ENCODE measurements at places on chromosomes 11 and 22. TPM values are rescaled to one million over a fixed set of nuclear protein-coding genes. Genes with fewer than 3 reads are reported as not detected.

TEX54 gene
- total RNA-seq, result not detected

DNA sequence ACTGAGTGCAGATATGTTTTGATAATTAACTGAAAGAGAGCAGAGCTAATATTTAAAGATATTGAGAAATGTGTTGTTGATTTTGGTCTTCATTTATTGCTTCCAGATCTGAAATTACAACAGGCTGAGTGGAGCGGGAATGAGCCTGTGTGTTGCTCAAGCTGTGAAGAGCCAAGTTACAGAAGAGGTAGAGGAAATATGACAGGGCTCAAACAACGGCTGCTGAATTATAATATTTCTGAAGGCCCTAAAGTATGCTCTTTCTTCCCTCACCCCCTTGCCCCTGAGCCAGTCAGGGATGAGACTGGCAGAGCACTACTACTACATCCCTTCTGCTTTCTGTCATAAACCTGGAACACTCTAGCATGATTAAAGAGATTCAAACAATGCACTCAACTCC lies 115.6 kb downstream of the FANCF start:
- no peak overlapping the region for H3K4me3 ChIP-seq
- no peaks in the 10 kb centered on the region for H3K4me1 ChIP-seq
- H3K27me3 ChIP-seq, result no peaks in the 10 kb centered on the region
- H3K36me3 ChIP-seq, result no peaks in the 10 kb centered on the region

- no peak overlapping the region for H3K27ac ChIP-seq
- no peak for DNase-seq
- no peaks in the 10 kb centered on the region for H3K27me3 ChIP-seq
- no peak overlapping the region for H3K4me3 ChIP-seq
- peaks cover 6% of the 10 kb centered on the region for H3K4me1 ChIP-seq
- H3K36me3 ChIP-seq, result peaks cover 3% of the 10 kb centered on the region
Measured at GRCh38 chr22:26566994-26567393, 22.9 kb downstream of the TPST2 start.

TMEM191B gene
- total RNA-seq, result 0.62 TPM

- H3K4me3 ChIP-seq, result no peak overlapping the region
- no peak for DNase-seq
- H3K4me1 ChIP-seq, result no peaks in the 10 kb centered on the region
- no peak overlapping the region for H3K27ac ChIP-seq
- H3K27me3 ChIP-seq, result no peaks in the 10 kb centered on the region
- H3K36me3 ChIP-seq, result no peaks in the 10 kb centered on the region
Measured at GRCh38 chr11:122309262-122309925, 193.4 kb upstream of the BLID start.

DNA sequence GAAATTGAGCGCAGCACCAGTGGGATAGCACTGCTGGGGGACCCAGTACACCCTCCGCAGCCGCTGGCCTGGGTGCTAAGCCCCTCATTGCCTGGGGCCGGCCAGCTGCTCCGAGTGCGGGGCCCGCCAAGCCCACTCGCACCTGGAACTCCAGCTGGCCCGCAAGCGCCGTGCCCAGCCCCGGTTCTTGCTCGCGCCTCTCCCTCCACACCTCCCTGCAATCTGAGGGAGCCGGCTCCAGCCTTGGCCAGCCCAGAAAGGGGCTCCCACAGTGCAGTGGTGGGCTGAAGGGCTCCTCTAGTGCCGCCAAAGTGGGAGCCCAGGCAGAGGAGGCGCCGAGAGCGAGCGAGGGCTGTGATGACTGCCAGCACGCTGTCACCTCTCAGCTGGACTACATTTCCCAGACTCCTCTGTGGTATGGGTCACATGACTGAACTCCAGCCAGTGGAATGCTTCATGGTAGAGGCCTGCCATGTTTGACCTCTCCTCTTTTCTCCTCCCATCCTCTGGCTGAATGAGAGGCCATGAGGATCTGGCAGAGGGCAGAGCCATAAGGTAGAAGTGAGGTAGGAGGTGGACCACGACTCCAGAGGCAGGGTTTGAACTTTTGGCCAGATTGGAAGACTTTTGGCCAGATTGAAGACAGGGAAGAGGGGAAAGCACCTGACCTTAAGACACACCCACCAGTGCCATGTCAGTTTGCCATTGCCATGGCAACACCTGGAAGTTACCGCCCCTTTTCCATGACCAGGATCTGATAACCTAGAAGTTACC lies 6.2 kb downstream of the MRGPRD start:
- H3K27ac ChIP-seq, result peak overlapping the region; percentile 77
- no peaks in the 10 kb centered on the region for H3K36me3 ChIP-seq
- peak; percentile 20 for DNase-seq
- H3K4me3 ChIP-seq, result no peak overlapping the region
- peaks cover 2% of the 10 kb centered on the region for H3K4me1 ChIP-seq

GLYAT gene
- total RNA-seq, result not detected

DNA sequence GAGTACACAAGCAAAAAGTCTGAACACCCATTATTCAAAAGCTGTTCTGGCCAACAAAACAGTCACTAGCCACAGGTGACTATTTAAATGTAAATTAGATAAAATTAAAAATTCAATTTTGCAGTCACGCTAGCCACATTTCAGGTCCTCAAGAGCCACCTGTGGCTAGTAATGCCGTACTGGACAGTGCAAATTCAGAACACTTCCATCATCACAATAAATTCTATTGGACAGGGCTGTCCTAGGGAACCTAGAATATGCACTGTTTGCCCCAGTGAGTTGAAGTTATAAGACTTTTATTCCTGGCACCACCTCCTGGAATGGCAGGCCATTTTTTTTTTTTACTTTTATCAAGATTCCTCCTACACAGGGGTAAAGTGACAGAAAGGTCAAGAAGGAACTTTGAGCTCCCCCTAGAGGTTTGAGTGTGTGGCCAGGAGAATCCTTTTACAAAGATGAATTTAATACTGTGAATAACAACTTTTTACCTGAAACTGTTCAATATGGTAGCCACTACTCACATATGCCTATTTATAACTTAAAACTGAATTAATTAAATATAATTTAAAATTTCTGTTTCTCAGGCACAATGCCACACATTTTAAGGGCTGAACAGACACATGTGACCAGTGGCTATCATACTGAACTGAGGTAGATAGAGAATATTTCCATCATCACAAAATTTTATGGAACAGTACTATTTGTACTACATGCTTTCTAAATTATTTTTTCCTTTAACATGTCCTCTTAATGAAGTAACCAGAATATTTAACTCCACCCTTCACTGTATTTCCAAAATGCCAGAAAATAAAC lies 6.5 kb downstream of the MSANTD2 start:
- H3K4me3 ChIP-seq, result no peak overlapping the region
- no peaks in the 10 kb centered on the region for H3K27me3 ChIP-seq
- DNase-seq, result no peak
- H3K27ac ChIP-seq, result no peak overlapping the region
- H3K4me1 ChIP-seq, result peaks cover 40% of the 10 kb centered on the region
- peaks cover 5% of the 10 kb centered on the region for H3K36me3 ChIP-seq

DNA sequence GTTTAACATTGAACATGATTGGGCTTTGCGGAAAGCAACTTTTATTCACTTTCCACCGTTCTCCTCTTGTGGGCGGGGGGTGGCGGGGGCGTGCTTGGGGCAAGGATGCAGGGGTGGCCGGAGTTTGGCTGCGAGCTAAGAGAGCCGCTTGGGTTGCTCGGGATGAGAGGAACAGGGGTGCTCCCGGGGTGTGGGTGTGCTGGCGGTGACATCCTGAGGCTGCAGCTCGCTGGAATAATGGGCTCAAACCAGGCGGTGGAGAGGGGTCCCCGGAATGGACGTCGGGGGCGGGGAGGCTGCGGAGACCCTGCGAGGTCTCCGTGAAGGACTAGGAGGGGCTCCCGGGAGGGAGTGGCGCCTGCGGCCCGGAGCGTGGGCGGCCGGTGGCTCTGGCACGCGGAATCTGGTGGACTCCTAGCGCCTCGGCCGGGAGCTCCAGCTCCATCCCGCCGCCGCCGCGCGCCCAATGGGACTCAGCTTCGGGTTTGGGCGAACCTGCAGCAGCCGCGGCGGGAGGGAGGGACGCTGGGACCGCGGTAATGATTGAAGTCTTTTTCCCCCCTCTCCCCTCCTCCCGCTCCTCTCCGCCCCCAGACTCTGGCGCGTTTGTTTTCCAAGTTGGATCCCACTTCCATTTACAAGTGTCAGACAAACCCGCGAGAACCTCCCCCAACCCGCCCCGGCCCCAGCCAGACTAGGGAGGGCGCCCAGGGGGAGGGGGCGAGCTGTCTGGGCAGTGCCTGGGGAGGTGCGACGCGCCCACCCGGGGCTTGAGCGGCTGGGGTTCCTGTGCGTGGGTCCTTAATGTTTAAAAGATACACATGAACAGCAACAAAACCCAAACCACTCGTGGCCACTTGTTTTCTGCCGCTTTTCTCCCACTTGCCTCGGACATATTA lies 2.0 kb downstream of the FAT3 start:
- no peaks in the 10 kb centered on the region for H3K36me3 ChIP-seq
- no peak overlapping the region for H3K27ac ChIP-seq
- DNase-seq, result no peak

GRCh38 chr11:9263840-9264315 lies 1.3 kb downstream of the DENND5A start:
- peaks cover 14% of the 10 kb centered on the region for H3K36me3 ChIP-seq
- peak overlapping the region; percentile 86 for H3K4me3 ChIP-seq
- H3K27me3 ChIP-seq, result peaks cover 23% of the 10 kb centered on the region
- H3K27ac ChIP-seq, result peak overlapping the region; percentile 93
- peak; percentile 46 for DNase-seq
- H3K4me1 ChIP-seq, result peaks cover 38% of the 10 kb centered on the region

DNA sequence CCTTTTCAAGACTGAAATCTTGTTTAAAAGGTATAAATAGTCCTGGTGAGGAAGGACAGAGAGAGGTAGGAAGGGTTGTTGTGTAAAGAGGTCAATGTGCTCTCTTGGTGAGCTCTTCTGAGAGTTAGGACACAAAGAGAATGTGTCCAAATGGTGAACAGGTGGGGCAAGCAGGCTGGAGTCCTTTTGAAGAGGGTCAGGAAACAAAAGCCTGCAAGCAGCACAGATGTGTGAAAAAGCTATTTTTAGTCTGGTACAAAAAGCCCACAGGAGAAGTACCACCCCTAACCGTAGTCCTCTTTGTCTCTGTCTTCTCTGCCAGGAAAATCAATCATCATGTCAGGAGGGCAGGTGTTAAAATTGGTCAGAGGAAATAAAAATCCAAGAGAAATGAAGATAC lies 54.4 kb upstream of the SYN3 start:
- no peaks in the 10 kb centered on the region for H3K36me3 ChIP-seq
- H3K4me3 ChIP-seq, result no peak overlapping the region

DNA sequence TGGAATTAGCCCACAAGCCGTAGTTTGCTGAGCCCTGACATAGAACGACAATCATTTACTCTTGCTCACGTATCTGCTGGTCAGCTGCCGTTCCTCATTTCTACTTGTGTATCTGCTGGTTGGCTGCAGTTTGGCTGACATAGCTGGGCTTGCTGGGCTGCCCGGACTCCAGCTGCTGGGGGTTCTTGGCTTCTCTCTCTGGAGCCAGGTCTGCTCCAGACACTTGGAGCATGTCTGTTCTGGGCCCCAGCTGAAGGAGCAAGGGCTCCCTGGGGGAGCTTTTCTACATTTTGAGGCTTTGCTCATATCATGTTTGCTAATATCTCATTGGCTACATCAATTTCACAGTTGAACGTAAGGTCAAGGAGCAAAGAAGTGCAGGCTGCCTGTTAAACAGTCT lies 47.3 kb downstream of the PRDM11 start:
- H3K4me1 ChIP-seq, result no peaks in the 10 kb centered on the region
- H3K36me3 ChIP-seq, result no peaks in the 10 kb centered on the region
- H3K4me3 ChIP-seq, result no peak overlapping the region
- H3K27me3 ChIP-seq, result peaks cover 4% of the 10 kb centered on the region
- no peak for DNase-seq

DNA sequence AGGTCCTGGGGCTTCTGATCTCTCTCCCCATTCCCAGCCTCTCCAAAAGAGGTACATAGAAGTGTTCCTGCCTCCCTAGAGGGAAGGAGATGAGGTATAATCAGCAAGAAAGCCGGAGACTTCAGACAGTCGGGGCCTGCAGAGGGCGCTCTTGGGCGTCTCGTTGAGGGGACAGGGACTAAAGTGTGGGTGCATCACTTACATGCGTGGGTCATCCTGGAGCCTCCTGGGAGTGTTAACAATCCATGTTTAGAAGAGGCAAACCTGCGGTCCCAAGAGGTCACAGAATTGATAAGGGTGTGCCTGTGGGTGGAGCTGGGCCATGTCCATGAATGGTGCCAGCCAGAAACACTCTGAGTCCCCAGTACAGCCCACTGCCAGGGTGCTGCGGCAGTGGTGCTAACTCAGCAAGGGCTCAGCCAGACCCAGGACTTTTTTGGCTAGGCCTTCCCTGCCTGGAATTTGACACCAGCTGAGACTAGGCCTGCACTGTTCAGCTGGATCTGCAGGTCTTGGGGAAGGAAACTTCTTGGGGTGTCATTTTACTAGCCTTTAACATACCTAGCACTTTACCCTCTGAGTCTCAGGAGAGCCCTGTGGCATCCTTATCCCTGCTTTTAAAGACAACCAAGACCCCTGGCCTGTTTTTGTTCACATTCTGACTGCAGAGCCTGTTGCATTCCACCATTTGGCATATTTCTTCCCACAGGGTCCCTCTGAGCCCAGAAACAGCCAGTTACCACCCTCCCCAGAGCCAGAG lies 5.5 kb downstream of the YDJC start:
- peaks cover 58% of the 10 kb centered on the region for H3K36me3 ChIP-seq
- H3K27ac ChIP-seq, result peak overlapping the region; percentile 65
- H3K4me1 ChIP-seq, result peaks cover 25% of the 10 kb centered on the region
- no peaks in the 10 kb centered on the region for H3K27me3 ChIP-seq
- no peak for DNase-seq
- H3K4me3 ChIP-seq, result no peak overlapping the region

DNA sequence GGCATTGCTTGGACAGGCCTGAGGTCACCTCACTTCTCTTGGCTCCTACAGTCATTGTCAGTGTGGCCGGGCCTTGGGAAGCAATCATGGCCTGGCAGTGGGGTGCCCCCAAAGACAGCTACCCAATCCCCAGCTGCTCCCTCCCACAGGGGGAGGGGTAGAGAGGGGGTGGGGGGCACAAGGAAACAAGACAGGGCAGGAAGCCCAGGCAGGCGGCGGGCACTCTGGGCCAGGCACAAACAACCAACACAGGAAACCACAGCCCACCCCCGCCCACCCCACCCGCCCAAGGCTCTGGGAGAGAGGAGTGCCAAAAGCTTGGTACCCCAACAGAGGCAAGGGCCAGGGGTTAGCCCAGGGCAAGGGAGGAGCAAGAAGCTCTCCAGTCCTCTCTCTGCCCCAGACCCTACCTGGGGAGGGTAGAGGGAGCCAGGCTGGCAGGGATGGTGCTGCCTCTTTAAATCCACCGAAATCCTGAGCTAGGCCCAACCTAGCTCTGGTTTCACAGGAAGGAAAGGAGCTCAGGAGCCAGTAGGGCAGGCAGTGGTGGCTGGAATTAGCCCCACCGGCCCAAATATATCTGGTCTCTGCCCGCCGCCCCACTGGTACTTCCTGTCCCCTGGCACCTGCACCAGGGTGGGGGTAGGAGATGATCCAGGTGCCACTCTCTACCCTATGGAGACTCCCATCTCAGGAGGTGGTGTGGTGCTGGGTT lies 12.2 kb downstream of the BCL9L start:
- peaks cover 71% of the 10 kb centered on the region for H3K4me1 ChIP-seq
- DNase-seq, result no peak
- peak overlapping the region; percentile 89 for H3K27ac ChIP-seq
- peaks cover 12% of the 10 kb centered on the region for H3K36me3 ChIP-seq

GRCh38 chr22:22072169-22072836 lies 89.7 kb upstream of the TOP3B start:
- no peaks in the 10 kb centered on the region for H3K4me1 ChIP-seq
- H3K36me3 ChIP-seq, result no peaks in the 10 kb centered on the region
- peaks cover 19% of the 10 kb centered on the region for H3K27me3 ChIP-seq
- no peak overlapping the region for H3K27ac ChIP-seq
